ENCODE measurements at places on chromosomes 11 and 22. TPM values are rescaled to one million over a fixed set of nuclear protein-coding genes. Genes with fewer than 3 reads are reported as not detected.

GRCh38 chr22:44931077-44931540, 78.7 kb downstream of the PHF21B start:
- peak; percentile 67 for DNase-seq

GRCh38 chr11:121291896-121292494, 576 bp upstream of the SC5D start:
- DNase-seq: no peak

- DNase-seq: no peak
Measured at GRCh38 chr22:39229075-39229474, 15.7 kb downstream of the PDGFB start.

GRCh38 chr11:130209954-130210854, 50.6 kb downstream of the ST14 start:
- DNase-seq: no peak

GRCh38 chr11:68813773-68814172, 27.9 kb downstream of the CPT1A start:
- DNase-seq: no peak

DNA sequence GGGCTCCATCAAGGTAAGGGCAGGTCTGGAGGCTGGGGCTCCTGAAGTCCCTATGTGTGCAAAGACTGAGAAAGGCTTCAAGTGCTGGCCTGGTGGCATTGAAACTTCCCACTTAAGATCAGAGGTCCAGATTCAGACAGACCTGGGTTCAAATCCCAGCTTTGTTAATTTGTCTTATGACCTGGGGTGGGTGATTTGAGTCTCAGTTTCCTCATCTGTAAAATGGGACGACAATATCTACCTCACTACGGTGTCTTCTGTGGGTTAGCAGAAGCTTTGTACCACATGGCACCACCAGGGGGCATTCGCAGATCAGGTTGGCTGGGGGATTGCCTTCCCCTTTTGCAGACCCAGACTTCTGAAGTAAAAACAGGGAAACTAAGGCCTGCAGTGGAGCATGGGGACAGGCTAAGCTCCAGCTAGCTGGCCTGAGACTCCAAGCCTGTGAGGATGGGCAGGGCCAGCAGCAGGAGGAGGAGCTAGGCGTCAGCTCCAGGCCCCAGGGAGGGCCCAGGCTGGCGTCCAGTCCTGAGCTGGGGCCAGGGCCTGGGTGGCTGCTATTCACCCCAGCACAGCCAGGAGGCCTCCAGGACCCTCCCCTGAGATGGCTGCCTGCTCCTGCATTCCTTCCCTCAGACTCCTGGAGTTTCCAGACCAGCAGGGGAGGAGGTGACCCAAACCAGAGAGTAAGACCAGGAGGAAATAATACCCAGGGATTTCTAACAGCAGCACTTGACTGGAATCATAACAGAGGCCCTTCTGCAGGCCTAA, 1.5 kb downstream of the CASTOR1 start:
- peak; percentile 90 for DNase-seq

DNA sequence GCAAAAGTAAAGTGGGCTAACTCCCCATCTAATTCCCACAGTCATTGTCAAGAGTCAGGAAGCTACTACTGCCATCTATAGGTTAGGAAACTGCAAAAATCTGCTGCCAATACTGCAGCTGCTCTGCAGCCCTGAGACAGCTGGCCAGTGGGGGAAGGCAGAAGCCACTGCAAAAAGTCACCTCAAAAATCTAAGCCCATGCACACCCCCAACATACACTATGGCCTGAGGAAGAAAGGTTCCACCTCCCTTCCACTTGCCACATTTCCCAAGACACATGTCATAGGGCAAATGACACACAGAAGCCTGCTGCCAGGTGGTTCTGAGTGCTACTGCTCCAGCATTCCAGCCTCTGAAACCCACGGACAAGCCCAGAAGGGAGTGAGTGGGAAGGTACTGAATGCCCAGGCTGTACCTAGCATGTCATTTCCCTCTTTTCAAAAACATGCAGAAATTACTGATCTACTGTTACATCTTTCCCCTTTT, 36.9 kb downstream of the DGCR2 start:
- DNase-seq: peak; percentile 79

DNA sequence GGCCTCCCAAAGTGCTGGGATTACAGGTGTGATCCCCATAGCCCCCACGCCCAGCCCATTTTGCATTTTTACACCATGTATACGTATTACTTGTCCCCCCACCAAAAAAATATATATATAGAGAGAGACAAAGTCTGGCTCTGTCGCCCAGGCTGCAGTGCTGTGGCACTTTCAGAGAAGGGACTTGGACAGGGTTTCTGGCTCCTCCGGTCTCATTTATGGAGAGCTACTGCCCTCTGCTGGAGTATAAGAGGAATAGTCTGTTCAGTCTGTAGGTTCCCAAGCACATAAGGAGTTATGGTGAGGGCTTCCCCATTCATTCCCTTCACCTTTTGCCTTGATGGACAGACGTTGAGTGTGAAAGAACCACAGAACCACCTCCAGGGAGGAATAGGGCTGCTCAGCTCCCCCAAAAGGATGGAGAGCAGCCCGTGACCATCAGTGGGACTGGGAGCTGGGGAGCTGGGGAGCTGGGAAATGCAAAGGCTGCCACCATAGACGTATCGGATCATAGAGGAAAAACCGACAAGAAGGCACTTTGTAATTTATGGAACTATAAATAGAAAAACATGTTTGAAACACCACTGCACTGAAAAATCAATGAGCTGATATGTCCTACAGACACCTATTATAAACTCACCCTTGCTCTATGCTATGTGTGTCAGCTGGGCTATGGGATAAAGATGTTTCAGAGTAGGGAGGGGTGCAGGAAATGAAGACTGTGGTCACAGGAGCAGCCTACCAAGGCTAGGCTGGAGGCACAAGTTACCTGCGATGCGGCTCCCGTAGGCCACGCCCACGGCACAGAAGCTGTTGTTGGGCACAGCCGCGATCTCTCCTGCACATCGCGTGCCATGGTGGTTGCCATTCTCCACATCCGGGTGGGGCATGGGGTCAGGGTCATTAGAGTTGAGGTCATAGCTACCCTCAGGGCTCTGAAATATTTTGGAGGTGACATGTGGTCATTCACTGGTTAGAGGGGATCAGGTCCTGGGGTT, 5.2 kb downstream of the PCSK7 start:
- peak; percentile 94 for DNase-seq

GRCh38 chr11:68009391-68010089, 587 bp upstream of the ALDH3B1 start:
- DNase-seq: no peak

- peak; percentile 83 for DNase-seq
Measured at GRCh38 chr22:33921525-33922348, 1.5 kb upstream of the LARGE1 start.

DNA sequence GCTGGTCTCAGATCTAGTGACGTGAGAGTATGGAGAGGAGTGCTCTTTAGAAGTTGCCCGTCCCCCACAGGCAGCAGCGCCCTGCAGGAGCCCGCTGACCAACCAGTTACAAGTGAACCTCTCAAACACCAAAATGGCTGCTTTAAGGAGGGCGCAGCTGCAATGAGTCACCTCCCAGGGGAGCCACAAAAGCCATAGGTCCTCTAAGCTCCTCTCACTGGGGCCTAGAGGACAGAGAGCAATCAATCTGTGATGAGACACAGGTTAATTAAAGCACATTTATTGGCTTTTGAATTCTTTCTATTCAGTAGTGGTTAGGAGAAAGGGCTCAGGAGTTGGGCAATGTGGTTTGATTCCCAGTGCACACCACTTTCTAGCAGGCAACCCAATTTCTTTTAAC, 15.5 kb upstream of the RAPSN start:
- no peak for DNase-seq

GRCh38 chr11:107011977-107012376, 6.3 kb downstream of the GUCY1A2 start:
- DNase-seq: no peak

DNA sequence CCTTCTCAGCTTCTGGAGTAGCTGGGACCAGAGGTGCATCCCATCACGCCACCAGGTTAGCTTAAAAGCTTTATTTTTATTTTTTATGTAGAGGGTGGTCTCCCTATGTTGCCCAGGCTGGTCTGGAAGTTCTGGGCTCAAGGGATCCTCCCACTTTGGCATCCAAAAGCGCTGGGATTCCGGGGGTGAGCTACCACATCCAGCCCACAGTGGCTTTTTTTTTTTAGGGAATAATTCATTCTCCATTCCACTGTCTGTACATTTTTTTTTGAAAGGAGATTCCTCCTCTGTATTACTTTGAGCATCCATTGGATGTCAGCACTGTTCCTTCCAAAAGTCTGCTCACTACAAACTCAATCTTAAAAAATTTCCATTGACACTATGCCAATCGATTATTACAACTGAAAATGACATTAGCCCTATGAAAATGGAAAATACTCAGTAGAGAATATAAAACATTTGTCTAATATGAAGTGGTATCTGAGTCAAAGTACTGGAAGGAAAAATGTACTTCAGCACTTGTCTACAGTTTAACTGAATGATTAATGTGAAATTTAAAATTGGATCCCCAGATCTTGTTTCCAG, 1.3 kb upstream of the LPXN start:
- peak; percentile 53 for DNase-seq

GRCh38 chr11:86737230-86737629, 63.1 kb upstream of the PRSS23 start:
- DNase-seq: no peak

DNA sequence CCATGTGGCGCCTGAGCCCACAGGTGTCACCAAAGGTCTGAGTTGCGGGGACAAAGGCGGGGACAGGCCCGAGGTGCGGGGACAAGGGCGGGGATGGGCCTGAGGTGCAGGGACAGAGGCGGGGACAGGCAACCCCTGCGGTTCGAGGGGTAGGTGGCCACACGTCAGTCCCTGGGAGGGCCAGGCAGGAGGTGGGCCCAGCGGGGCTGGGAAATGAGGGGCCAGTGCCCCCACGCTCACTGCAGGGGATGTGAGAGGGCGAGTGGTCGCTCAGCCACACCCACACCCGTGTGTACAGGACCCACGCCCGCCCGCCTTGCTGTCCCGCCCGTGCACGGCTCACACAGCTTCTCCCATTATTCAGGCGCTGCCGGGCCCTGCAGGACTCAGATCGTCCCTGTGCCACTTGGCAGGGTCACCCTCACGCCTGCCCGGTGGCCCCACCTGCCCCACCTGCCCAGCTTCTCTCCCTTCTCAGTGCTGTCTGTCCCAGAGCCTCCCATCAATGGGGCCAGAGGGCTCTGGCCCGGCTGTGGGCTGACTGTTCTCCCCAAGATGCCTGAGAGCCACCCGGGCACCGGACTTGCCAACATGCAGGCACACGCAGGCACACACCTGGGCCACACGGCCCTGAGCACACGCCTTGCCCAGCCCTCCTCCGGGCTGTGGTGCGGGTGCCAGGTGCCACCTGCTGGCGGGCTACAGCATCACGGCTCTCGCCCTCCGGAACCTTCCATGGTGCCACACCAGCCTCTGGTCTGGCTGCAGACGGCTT, 14.2 kb upstream of the MUC6 start:
- DNase-seq: peak; percentile 81

DNA sequence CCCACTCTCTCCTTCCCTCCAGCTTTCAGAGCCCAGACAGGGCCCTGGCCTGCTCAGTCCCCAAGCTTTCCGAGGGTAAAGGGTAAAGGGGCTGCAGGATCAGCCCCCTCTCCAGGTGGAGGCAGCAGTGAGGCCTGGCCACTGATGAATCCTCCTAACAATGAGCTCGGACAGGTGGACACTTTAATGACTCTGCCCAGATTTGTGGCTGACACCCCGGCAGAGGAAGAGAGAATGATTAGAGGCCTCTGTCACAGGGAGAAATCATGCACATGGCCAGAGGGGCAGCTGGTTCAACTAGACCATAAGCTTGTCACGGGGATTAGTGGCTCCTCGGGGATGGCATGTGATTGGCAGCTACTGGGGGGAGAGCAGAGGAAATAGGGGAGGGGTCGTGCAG, 587.5 kb upstream of the B3GAT1 start:
- DNase-seq: peak; percentile 15

DNA sequence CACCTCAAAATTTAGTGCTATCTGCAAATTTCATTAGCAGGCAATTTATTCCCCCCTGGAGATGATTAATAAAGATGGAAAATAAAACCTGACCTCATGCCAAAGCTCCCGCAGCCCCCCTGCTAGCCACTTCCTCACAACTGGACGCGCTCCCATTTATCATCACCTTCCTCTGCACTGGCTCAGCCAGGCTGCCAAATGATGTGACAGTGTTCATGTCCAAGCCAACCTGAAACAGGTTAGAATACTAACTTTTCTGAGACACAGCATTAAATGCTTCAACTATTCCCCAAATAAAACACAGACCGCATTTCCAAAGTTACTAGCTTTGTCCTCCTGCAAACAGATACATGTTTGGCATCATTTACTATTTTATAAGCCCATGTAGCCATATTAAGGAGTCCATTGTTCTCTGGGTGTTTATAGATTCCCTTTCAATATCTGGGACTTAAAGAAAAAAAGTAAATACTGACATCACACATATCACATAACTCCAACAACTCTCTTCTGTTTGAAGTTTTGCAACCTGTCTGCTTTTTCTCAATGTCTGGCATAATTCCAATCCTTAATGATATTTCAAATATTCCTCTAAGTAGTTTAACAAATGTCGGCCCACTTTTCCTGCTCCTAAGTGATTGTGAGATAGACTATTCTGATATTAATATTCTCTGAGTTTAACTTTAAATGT, 829.7 kb upstream of the FAT3 start:
- peak; percentile 24 for DNase-seq

GRCh38 chr22:39494471-39495120, 7.5 kb upstream of the MIEF1 start:
- no peak for DNase-seq

- peak; percentile 3 for DNase-seq
Measured at GRCh38 chr11:5369789-5370188, 13.8 kb upstream of the OR51M1 start.

DNA sequence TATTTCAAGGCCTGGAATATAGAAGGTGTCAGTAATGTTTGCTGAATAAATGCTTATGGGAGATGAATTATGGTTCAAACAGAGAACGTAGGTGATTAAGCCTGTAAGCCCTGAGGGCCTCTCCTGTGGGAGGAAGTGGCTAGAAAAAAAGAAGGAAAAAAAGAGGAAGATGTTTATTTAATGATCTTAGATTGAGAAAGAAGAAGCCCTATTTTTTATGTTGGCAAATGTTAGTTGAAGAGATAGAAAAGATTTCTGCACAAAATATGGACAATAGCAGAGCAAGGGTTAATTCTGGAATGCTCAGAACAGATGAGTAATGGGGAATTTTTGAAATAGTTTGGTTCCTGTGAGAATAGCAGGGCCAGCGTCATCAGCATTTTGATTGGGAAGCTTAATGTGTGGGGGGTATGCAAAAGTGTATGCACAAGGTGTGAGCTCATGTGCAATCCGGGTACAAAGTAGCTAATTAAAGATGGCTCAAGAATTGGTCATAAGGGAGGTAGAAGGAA, 95.7 kb downstream of the TEAD1 start:
- no peak for DNase-seq

- DNase-seq: peak; percentile 64
Measured at GRCh38 chr11:44708009-44708408, 18.8 kb upstream of the TSPAN18 start.

The CECR2 gene
- 10.4 TPM for total RNA-seq

The CCDC73 gene
- not detected for total RNA-seq

The APLNR gene
- total RNA-seq: 88.2 TPM

The NTM gene
- 12.1 TPM for total RNA-seq

The SERHL2 gene
- 1.6 TPM for total RNA-seq

The ALKBH3 gene
- total RNA-seq: 27.3 TPM

The DNAJB13 gene
- not detected for total RNA-seq

The CHADL gene
- 5.9 TPM for total RNA-seq

The PHETA2 gene
- total RNA-seq: 18.6 TPM

The ZNF202 gene
- 18.2 TPM for total RNA-seq

The MIOX gene
- not detected for total RNA-seq
